ENCODE measurements at places on chromosomes 6 and 20.

GRCh38 chr6:20166210-20166609 is 46.1 kb downstream of the MBOAT1 start:
- no peak for DNase-seq

DNA sequence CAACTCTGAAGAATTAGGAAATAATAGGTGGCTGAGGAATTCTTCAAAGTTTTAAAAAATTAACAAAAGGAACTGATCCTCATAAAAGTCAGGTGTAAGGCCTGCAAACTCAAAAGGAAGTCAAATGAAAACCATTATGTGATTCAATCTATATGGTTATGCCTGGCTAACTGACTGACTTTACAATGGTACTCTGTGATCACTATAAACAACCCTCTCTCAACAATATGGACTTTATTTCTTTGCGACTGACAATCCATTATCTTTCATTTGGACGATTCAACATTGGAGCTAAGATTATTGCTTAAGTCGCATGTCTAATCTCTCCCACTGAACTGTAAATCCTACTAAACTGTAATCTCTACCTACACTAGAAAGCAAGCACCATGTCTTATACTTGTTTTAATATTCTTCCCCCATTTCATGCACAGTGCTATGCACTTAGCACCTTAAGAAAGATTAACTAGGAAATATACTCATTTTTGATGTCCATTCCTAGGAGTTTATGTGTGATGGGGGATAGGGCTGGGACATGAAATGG is 1.4 kb downstream of the STK38 start:
- DNase-seq, result no peak

DNA sequence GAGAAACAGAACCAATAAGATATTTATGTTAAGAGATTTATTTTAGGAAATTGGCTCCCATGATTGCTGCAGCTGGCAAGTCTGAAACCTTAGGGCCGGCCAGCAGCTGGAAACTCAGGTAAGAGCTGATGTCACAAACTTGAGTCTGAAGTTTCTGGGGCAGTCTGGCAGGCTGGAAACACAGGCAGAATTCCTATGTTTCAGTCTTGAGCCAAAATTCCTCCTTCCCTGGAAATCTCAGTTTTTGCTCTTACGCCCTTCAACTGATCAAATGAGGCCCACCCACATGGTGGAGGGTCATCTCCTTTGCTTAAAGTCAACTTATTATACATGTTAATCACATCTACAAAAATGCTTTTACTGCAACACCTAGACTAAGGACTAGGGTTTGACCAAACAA is 184.1 kb downstream of the SOD2 start:
- DNase-seq, result no peak

GRCh38 chr6:21946298-21946783 is 350.5 kb downstream of the PRL start:
- DNase-seq, result no peak

- DNase-seq, result no peak
These were observed 40.3 kb downstream of the AKAP7 start for GRCh38 chr6:131175564-131175963.

- no peak for DNase-seq
These were observed 75.0 kb downstream of the SYCP2L start for GRCh38 chr6:10961837-10962236.

GRCh38 chr20:33305589-33306057 is 22.6 kb downstream of the BPIFB1 start:
- DNase-seq, result no peak

DNA sequence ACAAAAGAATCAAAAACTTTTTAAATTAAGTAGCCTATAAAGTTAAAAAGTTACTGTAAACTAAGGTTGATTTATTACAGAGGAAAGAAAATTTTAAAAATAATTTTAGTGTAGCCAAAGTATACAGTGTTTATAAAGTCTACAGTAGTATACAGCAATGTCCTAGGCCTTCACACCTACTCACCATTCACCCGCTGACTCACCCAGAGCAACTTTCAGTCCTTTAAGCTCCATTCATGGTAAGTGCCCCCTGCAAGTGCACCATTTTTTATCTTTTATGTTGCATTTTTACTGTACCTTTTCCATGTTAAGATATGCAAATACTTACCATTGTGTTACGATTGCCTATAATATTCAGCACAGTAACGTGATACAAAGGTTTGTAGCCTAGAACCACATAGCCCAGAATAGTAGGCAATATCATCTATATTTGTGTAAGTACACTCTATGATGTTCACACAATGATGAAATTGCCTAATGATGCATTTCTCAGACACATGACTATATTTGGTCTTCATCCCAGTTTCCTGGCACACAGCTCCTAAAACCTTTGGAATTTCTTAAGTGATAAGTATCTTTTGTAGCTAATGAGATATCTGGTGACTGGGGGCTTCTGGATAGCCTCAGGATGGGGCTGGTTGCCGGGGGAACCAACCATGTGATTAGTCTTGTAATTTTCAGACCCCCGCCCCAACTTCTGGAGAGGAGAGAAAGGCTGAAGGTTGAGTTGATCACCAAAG is 111.0 kb downstream of the MRPL14 start:
- no peak for DNase-seq

DNA sequence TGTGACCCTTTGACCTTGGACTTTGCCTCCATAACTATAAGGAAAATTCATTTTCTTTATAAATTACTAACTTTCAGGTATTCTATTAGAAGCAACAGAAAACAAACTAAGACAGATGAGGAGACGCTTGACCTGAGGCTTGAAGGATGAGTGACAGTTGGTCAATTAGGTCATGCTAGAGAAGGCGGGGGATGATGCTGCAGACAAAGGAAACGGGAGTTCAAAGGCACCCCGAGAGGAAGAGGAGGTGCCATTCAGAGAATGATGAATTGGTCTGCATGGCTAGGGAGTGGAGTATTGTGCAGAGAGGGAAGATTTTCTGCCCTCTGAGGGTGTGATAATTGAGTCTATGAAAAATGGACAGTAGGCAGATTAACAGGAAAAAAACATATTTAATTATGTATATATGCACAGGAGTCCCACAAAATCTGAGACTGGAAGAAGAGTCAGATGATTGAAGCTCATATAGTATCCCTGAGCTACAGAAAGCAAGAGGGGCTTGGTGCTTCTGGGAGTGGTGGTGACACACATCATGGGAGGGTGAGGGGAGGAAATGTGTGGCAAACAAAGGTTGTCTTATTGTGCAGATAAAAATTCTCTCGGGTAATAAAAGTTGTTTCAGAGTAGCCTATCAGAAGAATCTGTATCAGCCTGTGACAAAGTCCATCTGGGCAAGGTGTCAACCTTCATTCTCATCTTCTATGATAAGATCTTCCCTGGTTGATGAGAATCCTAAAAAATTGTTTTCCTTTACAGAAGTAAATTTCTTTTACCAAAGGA is 20.4 kb upstream of the FUCA2 start:
- DNase-seq, result no peak

- no peak for DNase-seq
These were observed 557.6 kb downstream of the QKI start for GRCh38 chr6:163971841-163972838.

DNA sequence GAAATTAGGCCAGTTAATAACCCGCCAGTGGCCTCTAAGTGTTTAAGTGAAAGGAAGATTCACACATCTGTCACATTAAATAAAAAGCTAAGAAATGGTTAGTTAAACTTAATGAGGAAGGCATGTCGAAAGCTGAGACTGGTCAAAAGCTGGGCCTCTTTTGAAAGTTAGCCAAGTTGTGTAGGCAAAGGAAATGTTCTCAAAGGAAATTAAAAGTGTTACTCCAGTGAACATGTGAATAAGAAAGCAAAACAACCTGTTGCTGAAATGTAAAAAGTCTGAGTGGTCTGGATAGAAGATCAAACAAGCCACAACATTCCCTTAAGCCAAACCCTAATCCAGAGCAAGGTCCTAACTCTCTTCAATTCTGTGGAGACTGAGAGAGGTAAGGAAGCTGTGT is 10.9 kb upstream of the MTRF1L start:
- DNase-seq, result no peak

DNA sequence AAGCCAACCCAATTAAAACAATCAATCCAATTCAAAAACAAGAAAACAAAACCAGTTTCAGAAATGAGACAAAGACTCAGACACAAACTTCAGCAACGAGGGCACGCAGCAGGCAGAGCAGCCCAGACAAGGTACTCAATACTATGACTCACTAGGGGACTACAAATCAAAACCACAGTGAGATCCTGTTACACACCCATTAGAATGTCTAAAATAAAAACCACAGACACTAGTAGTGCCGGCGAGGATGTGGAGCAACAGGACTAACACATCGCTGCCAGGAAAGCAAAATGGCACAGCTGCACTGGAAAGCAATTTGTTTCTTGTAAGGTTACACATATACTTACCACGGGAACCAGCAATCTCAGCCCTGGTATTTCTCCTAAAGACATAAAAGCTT is 28.4 kb upstream of the MAS1L start:
- no peak for DNase-seq

Measured in anterior cingulate cortex (tissue), 58 donors.